ENCODE measurements at places on chromosomes 4 and X. TPM values are rescaled to one million over a fixed set of nuclear protein-coding genes. Genes with fewer than 3 reads are reported as not detected.

GRCh38 chr4:105490523-105490922 lies 16.7 kb upstream of the PPA2 start:
- no peak for DNase-seq

ITGB1BP2 gene
- 5.4 TPM for polyA plus RNA-seq

ERVMER34-1 gene
- 1.0 TPM for polyA plus RNA-seq

DNA sequence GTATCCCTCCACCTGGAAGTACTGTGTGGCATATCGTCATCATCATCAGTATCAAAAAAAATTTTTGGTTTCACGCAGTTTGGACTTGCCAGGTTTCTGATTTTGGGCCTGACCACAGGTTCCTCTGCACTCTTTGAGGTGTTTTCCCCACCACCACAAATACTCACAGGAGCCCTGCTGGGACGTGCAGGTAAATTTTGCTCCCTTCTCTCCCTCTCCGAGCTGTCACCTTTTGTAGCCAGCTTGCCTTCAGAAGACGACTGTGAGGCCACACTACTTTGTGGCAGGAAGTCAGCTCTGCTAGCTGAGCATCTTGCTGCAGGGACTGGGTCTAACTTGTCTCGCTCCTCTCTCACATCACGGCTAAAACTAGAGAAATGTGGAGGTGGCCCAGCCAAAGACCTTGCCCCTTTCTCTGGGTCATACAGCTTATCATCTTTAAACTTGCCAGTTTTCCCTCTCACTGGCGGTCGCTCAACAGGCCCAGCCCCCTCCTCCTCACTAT lies 2.8 kb downstream of the PJA1 start:
- no peak for DNase-seq

- no peak for DNase-seq
Measured at GRCh38 chr4:167893531-167893930, 198.8 kb upstream of the ANXA10 start.

PCSK1N gene
- polyA plus RNA-seq = 0.41 TPM

EMCN gene
- 40.7 TPM for polyA plus RNA-seq

RIBC1 gene
- 2.8 TPM for polyA plus RNA-seq

ATP1B4 gene
- not detected for polyA plus RNA-seq
